Spleen (tissue), 13 donors: ENCODE measurements at places on chromosomes 16 and 17. TPM values are rescaled to one million over a fixed set of nuclear protein-coding genes. Genes with fewer than 3 reads are reported as not detected.

Gene CDYL2
- total RNA-seq, result 9.7 TPM

DNA sequence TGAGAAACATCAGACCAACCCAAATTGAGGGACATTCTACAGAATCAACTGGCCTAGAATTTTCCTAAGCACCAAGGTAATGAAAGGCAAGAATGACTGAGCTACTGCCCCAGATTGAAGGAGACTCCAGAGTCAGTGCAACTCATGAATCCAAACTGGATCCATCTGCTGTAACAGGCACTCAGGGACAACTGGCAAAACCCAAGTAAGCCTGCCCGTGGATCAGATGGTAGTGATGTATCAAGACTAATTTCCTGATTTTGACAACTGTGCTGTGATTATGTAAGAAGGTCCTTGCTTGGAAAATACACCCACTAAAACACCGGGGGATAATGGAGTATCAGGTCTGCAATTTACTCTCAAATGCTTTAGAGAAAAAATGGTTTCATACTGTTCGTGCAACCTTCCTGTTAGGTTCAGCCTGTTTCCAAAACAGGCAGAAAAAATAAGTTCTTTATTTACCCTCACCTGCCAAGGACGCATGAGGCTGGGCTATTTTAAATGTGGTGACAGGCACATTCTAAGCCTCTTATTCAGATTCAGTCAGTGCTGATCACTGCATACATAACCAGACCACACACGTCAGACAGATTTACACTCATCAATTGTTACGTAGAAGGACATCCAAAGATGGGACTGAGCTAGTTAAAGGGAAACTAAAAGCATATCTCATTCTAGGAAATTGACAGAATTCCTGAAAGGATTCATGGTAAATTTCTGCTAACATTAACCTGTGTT lies 7.0 kb downstream of the MBTPS1 start:
- no peak for DNase-seq

DNA sequence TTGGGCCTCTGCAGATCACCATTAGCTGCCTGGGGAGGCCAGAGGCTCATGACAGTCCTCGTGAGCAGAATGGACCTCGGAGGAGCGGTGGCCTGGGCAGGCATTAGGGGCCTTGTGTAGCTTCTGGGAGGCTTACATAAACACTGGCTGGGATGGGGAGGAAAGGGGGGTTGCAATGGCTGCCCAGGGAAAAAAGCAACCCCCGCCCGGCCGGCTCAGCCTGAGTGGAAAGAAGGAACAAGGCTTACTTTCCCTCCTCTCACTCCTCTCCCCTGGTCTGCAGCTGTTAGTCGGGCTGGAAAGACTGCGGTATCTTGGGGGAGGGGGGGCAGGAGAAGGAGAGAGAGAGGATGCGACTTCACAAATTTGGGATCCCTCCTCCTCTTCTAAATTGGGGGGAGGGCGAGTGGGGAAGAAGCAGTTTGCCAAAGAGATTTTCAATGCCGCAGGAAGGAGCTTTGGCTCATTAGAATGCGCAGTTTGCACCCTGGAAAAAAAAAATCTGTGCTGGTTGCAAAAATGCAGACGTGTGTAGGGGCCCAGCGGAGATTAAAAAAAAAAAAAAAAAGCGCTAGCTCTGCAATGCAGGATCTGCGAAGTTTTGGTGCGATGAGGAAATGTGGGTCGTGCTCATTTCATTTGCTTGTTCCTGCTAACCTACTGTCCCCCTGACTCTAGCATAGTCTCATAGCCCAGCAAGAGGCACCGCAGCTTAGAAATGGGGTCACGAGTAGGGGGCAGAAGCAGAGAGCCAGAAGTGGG lies 6.6 kb upstream of the NR1D1 start:
- DNase-seq, result peak; percentile 58

DNA sequence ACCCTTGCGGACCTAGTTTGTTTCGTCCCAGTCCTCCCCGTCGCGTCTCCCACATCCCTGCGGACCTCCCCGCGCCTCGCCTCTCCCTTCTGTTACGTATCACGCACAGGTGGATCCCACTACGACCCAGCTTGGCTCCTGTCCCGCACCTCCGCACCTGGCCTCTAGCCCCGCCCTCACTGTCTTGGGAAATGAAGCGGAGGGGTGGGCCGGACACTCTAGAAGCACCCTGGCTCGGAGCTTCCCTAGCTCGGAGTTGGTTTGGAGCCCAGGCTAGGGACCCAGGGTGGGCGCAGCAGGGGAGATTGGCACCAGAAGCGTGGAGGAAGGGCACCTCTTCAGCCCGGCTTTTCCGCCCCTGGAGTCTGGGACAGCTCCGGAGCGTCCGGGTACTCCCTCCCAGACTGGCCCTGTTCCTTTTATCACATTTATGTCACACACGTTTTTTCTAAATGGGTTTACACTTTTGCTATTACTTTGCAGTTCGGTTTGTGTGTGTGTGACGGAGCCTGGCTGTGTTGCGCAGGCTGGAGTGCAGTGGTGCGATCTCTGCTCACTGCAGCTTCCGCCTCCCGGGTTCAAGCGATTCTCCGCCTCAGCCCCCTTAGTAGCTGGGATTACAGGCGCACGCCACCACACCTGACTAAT lies 1.4 kb upstream of the CEMP1 start:
- peak; percentile 94 for DNase-seq

DNA sequence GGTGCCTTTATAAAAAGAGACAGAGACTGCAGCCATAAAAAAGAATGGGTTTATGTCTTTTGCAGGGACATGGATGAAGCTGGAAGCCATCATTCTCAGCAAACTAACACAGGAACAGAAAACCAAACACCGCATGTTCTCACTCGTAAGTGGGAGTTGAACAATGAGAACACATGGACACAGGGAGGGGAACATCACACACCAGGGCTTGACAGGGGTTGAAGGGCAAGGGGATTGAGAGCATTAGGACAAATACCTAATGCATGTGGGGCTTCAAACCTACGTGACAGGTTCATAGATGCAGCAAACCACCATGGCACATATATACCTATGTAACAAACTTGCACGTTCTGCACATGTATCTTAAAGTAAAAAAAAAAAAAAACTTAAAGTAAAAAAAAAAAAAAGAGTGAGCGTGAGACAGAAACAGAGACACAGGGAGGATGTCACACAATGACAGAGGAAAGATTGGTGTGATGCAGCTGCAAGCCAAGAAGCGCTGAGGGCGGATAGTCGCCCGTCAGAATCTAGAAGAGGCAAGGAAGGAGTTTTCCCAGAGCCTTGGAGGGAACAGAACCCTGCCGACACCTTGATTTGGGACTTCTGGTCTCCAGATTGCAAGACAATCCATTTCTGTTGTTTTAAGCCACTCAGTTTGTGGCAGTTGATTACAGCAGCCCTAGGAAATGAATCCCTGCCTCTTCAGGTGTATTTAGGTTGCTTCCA lies 27.4 kb upstream of the TNS4 start:
- DNase-seq, result peak; percentile 71

Gene TNFSF12
- 60.5 TPM for total RNA-seq

Gene PPP1R27
- not detected for total RNA-seq

Gene SPNS2
- 36.6 TPM for total RNA-seq
